ENCODE measurements at places on chromosomes 2 and 18.
A peak's percentile ranks its signal among the peaks of the same experiment; 100 is the strongest.

DNA sequence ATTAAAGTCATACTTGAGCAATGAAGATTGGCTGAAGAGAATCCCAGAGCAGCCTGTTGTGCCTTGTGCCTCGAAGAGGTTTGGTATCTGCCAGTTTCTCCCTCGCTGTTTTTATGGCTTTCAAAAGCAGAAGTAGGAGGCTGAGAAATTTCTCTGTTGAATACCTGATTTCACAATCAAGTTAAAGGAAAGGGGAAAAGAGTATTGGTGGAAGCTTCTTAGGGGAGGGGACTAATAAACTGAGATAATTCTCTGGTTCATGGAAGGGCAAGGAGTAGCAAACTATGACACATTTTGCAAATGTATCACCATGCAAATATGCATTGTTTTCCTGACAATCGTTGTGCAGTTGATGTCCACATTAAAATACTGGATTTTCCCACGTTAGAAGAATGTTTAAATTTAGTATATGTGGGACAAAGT, at the start of gene IL1B:
TSS of gene IL1B (minus strand) at position 85 of the 423 bp plus-strand sequence. CDS start 550 bp downstream, outside the sequence.
- DNase-seq = no peak

GRCh38 chr2:223459328-223459939, 142.7 kb downstream of the SCG2 start:
- DNase-seq = peak; percentile 42

DNA sequence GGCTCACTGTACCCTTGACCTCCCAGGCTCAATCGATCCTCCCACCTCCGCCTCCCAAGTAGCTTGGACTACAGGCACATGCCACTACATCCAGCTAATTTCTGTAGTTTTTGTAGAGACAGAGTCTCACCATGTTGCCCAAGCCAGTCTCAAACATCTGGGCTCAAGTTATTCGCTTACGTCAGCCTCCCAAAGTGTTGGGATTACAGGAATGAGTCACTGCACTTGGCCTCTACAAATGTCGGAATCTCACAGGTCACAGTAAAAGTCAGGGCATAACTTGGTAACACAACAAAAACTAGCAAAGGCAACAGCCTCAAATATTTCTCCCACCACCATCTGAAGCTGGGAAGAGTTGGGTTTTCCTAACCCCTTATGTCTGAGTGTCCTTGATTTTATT, 25.3 kb downstream of the SCG2 start:
- DNase-seq = no peak

DNA sequence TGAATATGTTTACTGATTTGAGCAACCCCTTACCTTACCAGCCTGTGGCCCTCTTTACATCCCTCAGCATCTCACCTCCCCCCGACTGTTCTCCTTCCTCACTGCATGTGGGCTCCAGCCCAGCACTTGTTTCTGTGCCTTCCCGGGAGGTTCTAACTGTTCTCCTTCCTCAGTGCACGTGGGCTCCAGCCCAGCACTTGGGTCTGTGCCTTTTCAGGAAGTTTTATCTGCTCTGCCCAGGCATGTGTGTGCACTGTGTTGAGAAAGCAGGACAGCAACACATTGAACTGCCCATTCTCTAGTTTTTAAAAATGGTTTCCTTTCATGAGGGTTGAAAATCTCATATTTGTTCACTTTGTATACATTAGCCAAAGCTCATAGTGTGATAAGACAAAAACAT, 158.4 kb downstream of the ATP9B start:
- no peak for DNase-seq

GRCh38 chr2:192555740-192556139, 361.0 kb upstream of the TMEFF2 start:
- DNase-seq = no peak

- DNase-seq = no peak
Measured at GRCh38 chr2:236350426-236350825, 86.2 kb upstream of the ASB18 start.
